ENCODE measurements at places on chromosomes 4 and X. TPM values are rescaled to one million over a fixed set of nuclear protein-coding genes. Genes with fewer than 3 reads are reported as not detected.

Gene HTR2C
- polyA plus RNA-seq = not detected

GRCh38 chr4:139875411-139875825 lies 209.8 kb downstream of the MGST2 start:
- DNase-seq = no peak
- no peaks in the 10 kb centered on the region for H3K36me3 ChIP-seq
- no peaks in the 10 kb centered on the region for H3K4me1 ChIP-seq
- H3K27me3 ChIP-seq = no peaks in the 10 kb centered on the region
- H3K4me3 ChIP-seq = no peak overlapping the region

DNA sequence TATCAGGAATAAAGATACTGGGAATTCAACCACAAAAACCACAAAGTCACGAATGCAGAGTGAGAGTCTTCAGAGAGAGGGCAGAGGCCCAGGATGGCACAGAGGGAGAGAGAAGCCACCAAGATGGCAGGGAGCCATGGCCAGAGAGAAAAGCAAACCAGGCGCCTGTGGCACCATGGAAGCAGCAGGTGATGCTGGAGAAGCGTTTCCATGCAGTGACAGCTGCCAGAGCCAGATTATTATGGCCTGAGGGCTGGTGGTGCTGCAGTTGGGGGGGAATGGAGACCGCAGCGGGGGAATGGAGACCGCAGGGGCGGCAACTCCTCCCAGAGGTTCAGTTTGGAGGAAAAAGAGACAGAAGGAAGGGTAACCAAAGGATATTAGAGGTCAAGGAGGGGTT lies 5.8 kb downstream of the TAFAZZIN start:
- no peak overlapping the region for H3K27ac ChIP-seq
- DNase-seq = no peak
- H3K4me3 ChIP-seq = no peak overlapping the region
- H3K27me3 ChIP-seq = no peaks in the 10 kb centered on the region

DNA sequence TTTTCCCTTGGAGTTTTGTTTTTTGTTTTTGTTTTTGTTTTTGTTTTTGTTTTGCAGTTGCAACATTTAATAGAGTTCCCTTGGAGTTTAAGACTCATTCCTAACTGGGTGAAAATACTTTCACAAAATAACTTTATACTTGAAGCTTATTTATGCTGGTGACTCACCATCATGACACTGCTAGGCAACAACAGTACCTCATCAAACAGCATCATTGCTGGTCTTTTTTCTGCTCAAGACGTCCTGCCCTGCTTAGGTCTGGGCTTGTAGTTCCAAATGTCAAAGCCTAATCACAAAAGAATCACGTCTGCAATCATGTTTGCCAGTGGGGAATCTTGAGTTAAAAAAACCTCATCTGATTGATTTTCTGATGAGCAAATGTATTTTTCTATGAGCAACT lies 105.7 kb upstream of the PRPS2 start:
- H3K4me3 ChIP-seq = no peak overlapping the region
- H3K4me1 ChIP-seq = no peaks in the 10 kb centered on the region
- DNase-seq = no peak
- H3K27ac ChIP-seq = no peak overlapping the region

DNA sequence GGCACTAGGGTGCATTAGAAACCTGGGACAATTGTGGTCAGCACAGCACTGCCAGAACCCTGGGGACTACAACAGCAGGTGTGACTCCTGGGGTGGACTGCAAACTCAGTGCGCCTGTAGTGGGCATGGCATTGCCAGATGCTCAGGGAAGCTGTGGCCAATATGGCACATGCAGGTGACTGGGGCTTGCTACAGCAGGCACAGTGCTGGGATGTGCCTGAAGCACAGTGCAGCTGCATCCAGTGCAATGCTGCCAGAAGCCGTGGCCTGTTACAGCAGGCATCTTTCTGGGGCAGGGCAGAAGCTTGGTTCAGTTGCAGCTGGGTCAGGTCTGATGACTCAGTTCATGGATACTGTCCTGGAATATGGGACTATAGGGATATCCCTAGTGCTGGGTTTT lies 445.8 kb downstream of the CCSER1 start:
- DNase-seq = no peak
- H3K27ac ChIP-seq = no peak overlapping the region
- H3K27me3 ChIP-seq = no peaks in the 10 kb centered on the region

GRCh38 chr4:6273661-6273990 lies 4.0 kb downstream of the WFS1 start:
- H3K27me3 ChIP-seq = no peaks in the 10 kb centered on the region
- DNase-seq = no peak
- H3K4me1 ChIP-seq = peaks cover 19% of the 10 kb centered on the region
- no peak overlapping the region for H3K27ac ChIP-seq

Gene TMEM35A
- polyA plus RNA-seq = not detected

Gene ERCC6L
- 0.61 TPM for polyA plus RNA-seq

Gene PABPC5
- polyA plus RNA-seq = not detected

GRCh38 chr4:54767376-54767775 lies 109.6 kb downstream of the KIT start:
- H3K4me3 ChIP-seq = no peak overlapping the region
- no peaks in the 10 kb centered on the region for H3K27me3 ChIP-seq
- H3K4me1 ChIP-seq = peaks cover 2% of the 10 kb centered on the region
- H3K36me3 ChIP-seq = no peaks in the 10 kb centered on the region

GRCh38 chr4:15601862-15602261 lies 53.3 kb downstream of the FBXL5 start:
- no peaks in the 10 kb centered on the region for H3K27me3 ChIP-seq
- H3K4me1 ChIP-seq = no peaks in the 10 kb centered on the region
- no peak for DNase-seq
- H3K27ac ChIP-seq = no peak overlapping the region
- peaks cover 8% of the 10 kb centered on the region for H3K36me3 ChIP-seq
- no peak overlapping the region for H3K4me3 ChIP-seq

- no peak overlapping the region for H3K27ac ChIP-seq
- DNase-seq = no peak
- H3K4me3 ChIP-seq = no peak overlapping the region
- no peaks in the 10 kb centered on the region for H3K4me1 ChIP-seq
- no peaks in the 10 kb centered on the region for H3K36me3 ChIP-seq
Measured at GRCh38 chr4:108255203-108255747, 86.5 kb upstream of the LEF1 start.

- no peaks in the 10 kb centered on the region for H3K27me3 ChIP-seq
- H3K27ac ChIP-seq = no peak overlapping the region
- H3K36me3 ChIP-seq = no peaks in the 10 kb centered on the region
- DNase-seq = no peak
- no peaks in the 10 kb centered on the region for H3K4me1 ChIP-seq
Measured at GRCh38 chr4:35559559-35560365, 684.6 kb downstream of the ARAP2 start.

DNA sequence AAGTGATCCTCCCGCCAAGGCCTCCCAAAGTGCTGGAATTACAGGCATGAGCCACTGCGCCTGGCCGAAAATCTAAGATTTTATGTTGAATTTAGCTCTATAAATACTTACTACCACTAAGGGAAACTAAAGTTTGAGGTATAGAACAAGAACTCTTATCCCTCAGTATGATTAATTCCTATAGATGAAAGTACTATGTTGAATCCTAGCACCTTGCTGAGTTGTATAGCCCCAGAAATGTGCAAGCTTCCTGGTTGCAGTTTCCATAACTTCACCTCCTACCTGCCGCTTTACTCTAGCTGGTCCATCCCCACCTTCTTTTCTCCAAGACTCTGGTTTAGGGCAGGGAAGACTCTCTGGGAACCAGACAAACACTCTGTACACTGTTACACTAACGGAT lies 11.8 kb upstream of the TSPAN5 start:
- no peaks in the 10 kb centered on the region for H3K27me3 ChIP-seq
- H3K36me3 ChIP-seq = no peaks in the 10 kb centered on the region
- DNase-seq = no peak

- no peaks in the 10 kb centered on the region for H3K27me3 ChIP-seq
- no peak overlapping the region for H3K4me3 ChIP-seq
- H3K36me3 ChIP-seq = no peaks in the 10 kb centered on the region
- H3K4me1 ChIP-seq = no peaks in the 10 kb centered on the region
Measured at GRCh38 chr4:100391086-100391485, 126.7 kb downstream of the EMCN start.

DNA sequence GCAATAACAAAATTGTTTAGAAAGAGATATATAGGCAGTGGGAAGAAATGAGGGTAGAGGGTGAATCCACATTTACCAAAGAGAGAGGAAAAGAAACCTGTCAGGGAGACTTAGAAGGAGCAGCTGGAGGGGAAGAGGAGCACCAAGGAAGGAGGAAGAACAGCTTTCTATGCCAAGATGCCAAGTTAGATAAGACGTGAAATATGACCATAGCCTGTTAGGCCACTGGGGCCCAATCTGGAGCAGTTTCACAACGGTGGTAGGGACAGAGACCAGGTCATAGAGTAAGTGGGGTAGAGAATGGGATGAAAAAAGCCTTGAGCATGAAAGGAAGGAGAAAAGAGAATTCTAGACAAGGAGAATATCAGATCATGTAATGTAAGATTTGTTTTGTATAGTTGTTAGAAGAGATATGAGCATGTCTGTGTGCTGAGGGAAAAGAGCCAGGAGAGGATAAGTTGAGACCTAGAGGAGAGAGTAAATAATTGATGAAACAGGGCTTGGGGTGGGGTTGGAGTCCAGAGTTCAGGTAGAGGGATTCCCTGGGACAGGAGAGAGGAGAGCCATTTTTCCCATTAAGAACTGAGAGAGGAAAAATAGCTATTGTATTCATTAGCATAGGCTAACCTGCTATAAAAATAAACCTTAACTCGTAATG lies 4.4 kb upstream of the SOWAHB start:
- DNase-seq = no peak
- H3K27me3 ChIP-seq = peaks cover 39% of the 10 kb centered on the region
- H3K36me3 ChIP-seq = no peaks in the 10 kb centered on the region
- no peak overlapping the region for H3K27ac ChIP-seq
- H3K4me3 ChIP-seq = no peak overlapping the region

DNA sequence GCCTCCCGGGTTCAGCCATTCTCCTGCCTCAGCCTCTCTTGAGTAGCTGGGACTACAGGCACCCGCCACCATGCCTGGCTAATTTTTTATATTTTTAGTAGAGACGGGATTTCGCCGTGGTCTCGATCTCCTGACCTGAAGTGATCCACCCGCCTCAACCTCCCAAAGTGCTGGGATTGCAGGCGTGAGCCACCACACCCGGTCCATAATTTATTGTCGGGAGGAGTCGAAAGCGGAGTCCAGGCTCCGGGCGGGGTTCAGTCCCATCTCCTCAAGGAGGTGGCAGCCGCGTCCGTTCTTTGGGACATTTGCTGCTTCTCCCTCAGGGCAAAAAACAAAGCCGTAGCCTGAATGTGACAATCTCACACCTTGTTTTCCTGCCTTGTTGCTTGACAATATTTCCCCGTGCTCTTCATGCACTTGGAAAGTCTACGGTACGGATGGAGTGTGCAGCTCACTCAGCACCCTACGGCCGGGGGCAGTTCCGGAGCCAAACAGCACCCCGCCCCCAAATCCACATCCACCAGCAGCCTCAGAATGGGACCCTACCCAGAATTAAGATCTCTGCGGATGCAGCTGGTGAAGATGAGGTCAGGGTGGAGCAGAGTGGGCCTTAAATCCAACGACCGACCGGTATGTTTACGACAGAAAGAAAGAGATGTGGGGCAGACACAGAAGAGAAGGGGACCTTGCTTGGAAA lies 9.6 kb downstream of the GTPBP6 start:
- DNase-seq = no peak
- peaks cover 72% of the 10 kb centered on the region for H3K36me3 ChIP-seq
- no peaks in the 10 kb centered on the region for H3K4me1 ChIP-seq
- no peaks in the 10 kb centered on the region for H3K27me3 ChIP-seq
- no peak overlapping the region for H3K4me3 ChIP-seq

- H3K4me3 ChIP-seq = no peak overlapping the region
- no peak overlapping the region for H3K27ac ChIP-seq
- no peak for DNase-seq
Measured at GRCh38 chrX:121084903-121085611, 37.6 kb downstream of the GLUD2 start.

- no peak overlapping the region for H3K4me3 ChIP-seq
- no peaks in the 10 kb centered on the region for H3K4me1 ChIP-seq
- H3K27ac ChIP-seq = no peak overlapping the region
- DNase-seq = no peak
Measured at GRCh38 chrX:20980426-20980825, 393.8 kb upstream of the CNKSR2 start.

Gene XK
- 0.15 TPM for polyA plus RNA-seq

DNA sequence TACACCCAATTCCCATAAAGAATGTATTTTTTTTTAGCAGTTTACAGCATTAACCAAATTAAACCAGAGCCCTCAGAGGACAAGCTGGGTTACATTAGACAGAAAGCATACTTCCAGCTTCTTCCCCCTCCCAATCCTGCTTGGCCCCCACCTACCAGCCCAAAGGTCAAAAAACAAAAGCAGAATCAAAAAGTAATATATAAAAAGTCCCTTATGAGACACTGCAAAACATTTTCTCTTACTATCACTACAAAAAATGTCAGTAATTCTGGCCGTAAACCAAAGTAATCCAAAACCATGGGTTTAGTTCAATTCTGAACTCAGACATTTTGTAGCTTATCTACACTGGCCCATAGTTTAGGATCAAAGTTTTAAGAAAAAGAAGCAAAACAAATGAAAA lies 38.0 kb downstream of the APBB2 start:
- H3K4me3 ChIP-seq = no peak overlapping the region
- no peaks in the 10 kb centered on the region for H3K4me1 ChIP-seq
- H3K36me3 ChIP-seq = no peaks in the 10 kb centered on the region
- H3K27me3 ChIP-seq = no peaks in the 10 kb centered on the region
- no peak for DNase-seq

Gene CT45A5
- not detected for polyA plus RNA-seq

- DNase-seq = no peak
- peaks cover 40% of the 10 kb centered on the region for H3K4me1 ChIP-seq
- H3K4me3 ChIP-seq = no peak overlapping the region
- H3K27me3 ChIP-seq = no peaks in the 10 kb centered on the region
- H3K36me3 ChIP-seq = no peaks in the 10 kb centered on the region
Measured at GRCh38 chr4:85715991-85716737, 241.2 kb downstream of the ARHGAP24 start.

Gene NAA11
- not detected for polyA plus RNA-seq

GRCh38 chr4:188377816-188378215 lies 238.6 kb downstream of the TRIML1 start:
- H3K27me3 ChIP-seq = no peaks in the 10 kb centered on the region
- H3K36me3 ChIP-seq = no peaks in the 10 kb centered on the region
- no peak overlapping the region for H3K27ac ChIP-seq
- H3K4me3 ChIP-seq = no peak overlapping the region
- H3K4me1 ChIP-seq = no peaks in the 10 kb centered on the region

GRCh38 chrX:40174001-40174853 lies 76.5 kb upstream of the BCOR start:
- peak overlapping the region; percentile 68 for H3K4me3 ChIP-seq
- peak; percentile 60 for DNase-seq
- peaks cover 39% of the 10 kb centered on the region for H3K4me1 ChIP-seq
- H3K36me3 ChIP-seq = no peaks in the 10 kb centered on the region

DNA sequence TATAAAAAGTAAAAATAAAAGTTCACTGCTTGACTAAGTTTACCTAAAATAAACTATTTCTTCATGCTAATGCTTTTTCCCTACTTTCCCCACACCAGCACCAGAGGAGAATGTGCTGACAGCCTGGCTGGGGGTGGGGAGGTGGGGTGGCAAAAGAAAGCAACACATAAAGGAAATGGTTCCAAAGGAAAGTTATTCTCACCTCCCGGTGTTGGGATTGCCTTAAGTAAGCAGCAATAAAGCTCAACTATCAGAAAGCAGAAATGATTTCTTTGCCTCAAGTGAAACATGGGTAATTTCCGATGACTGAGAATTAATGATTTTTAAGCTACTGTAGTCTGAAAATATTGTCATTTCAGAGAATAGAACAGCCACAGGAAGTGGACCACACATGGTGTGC lies 84.5 kb upstream of the DKK2 start:
- H3K27me3 ChIP-seq = no peaks in the 10 kb centered on the region
- no peak overlapping the region for H3K4me3 ChIP-seq
- DNase-seq = no peak
- no peaks in the 10 kb centered on the region for H3K4me1 ChIP-seq
- H3K27ac ChIP-seq = no peak overlapping the region
- H3K36me3 ChIP-seq = no peaks in the 10 kb centered on the region

All from B cell (primary cell).